ENCODE measurements at places on chromosomes 3 and 15.

- no peak for DNase-seq
These were observed 169.0 kb downstream of the GHSR start for GRCh38 chr3:172279191-172279640.

- no peak for DNase-seq
These were observed 193.1 kb downstream of the OTOL1 start for GRCh38 chr3:161689584-161690298.

GRCh38 chr3:139846729-139847128, 88.3 kb upstream of the CLSTN2 start:
- DNase-seq = peak; percentile 26

DNA sequence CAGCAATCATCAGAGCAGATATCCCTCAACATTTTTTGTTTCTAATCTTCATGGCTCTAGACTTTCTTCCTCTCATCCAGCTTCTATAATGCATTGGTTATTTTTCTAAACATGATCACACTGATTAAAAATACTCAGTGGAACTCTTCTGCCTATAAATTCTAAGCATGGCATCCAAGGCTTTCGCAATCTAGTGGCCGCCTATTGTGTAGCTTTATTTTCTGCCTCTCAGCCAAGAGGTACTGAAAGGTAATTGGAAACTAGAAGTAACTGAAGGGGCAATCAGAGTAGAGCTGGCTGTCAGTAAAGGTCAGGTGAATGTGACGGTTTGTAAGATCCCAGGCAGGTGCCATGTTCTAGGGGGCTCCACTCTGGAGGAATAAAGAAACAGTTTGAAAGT, 33.4 kb downstream of the OXSM start:
- no peak for DNase-seq

DNA sequence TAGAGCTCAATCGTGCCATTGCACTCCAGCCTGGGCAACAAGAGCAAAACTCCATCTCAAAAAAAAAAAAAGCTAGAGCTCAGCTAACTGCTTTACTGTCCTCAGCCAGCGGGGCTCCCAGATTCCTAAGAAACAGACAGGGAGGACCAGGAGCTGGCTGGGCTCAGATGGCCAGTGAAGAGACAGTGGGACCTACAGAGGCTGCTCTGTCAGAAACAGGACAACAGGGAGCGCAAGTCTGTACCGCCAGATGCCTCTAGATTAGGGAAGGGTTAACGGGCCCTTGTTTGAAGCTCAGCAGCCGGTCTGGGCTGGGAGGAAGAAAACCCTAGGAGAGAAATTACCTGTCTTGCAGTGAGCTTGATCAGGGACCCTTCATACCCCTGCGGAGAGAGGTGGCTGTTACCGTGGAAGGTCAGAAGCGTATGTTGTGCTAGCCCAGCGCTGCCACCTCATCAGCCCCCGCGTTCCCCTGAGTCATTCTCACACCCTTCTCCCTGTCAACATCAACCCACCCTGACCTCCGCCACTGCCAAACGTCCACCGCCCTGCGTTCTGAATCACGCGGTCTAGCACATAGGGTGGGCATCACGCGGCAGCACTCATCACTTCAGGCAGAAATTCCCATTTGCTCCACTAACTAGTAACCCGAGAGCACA, 25.3 kb downstream of the RBPMS2 start:
- DNase-seq = no peak

- no peak for DNase-seq
These were observed 313.9 kb downstream of the WDR72 start for GRCh38 chr15:53445531-53445930.

DNA sequence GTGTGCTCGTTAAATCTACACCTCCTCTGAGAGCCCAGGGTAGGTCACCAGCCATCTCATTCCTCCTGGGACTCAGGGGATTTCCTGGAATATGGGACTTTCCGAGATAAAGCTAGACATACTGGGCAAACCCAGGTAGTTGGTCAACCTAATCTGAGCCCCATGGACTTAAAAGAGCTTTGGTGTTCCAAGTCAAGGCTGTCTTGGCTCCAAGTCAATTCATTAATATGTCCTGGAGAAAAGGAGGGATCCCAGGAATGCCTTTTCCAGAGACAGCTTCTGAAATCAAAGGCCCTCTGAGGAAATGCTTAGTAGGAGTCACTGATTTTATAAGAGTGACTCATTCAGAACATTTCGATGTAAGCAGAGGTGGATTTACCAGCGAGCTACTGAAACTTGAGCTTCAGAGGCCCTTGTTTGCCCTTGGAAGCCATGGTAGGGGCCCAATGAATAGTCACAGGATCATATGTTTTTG, 137.3 kb upstream of the UBE2E1 start:
- DNase-seq = no peak

DNA sequence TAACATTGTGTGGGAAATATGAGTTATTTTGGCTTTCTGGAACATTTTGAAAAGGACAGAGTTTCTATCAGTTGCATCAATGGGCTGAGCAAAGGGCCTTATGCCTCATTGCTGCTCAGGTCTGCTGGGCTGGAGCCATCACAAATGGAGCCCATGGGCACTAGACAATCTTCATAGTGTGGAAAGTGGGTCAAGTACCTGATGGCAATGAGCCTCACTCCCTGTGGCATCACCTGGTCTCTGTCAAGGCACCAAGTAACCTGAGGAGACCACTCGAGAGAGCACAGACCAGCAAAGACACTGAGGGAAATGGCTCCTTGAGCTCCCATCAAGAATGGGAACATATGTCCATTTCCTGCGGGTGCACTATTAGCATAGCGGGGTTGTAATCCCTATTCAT, 96.7 kb upstream of the PPP2R3A start:
- DNase-seq = peak; percentile 2

DNA sequence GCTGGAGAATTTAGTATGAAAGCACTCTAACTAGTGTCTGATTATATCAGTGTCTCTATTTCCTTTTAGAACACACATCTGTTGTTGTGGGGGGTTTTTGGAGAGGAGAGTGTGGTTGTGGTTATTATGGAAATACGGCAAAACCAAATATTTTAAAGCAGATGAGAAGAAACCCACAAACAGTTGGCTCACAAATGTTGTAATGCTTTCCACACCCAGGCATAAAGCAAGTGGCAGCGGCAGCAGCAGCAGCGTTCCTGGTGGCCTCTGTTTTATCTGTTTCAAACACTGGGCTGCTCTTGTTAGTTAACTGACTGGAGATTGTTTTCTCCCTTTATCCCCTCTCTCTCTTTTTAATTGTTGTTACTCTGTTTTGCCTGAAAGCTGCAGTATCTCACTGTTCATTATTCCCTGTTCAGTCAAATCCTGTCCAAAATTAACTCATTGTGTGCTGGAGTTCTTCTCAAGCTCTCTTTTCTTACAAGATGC, 1045.5 kb upstream of the NR2F2 start:
- no peak for DNase-seq

DNA sequence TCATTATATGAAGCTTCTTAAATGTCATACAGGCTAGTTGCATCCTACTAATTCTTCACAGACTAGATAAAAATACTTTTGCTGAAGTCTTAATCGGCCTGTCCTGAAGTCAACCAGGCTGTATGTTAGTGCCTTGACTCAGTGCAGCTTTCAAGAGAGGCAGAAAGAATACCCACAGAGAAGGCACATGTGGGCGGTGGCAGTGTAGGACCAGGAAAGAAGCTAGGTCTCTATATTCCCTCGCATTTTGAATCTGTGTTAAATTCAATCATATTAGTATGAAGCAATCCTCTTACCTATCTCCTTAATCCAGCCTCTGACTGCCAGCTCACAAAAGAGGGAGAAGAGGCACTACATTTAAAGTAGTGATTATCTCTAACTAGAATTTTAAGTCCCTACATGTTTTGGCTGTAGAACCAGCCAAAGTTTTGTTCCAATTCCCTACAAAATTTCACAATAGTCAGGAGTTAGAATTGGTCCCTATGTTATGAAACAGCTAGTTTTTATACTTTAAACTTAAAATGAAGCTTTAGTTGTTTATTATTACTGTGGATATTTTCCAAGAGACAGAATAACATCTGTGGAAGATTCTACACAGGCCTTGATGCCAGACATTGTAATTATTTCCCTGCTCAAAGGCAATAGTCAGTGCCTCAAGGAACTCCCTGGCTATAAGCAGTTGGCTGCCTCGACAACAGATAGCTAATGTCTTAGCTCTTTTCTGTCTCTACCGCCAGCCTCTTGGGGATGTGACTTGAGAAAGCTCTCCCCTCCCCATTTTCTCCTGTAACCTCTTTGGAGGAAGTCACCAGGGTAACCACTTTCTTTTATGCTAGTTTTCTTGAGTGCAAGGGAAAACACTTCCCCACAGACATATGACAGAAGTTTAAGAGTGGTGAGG, 31.9 kb downstream of the CRTC3 start:
- DNase-seq = no peak

All from NCI-H1092 (cell line).